ENCODE measurements at places on chromosomes 7 and 10.
A peak's percentile ranks its signal among the peaks of the same experiment; 100 is the strongest.

GRCh38 chr10:12068449-12069269 is at the start of gene DHTKD1:
TSS of gene DHTKD1 (plus strand) at chr10:12068954. CDS start at chr10:12069034, 80 bp downstream.
- DNase-seq, result peak; percentile 81

- no peak for DNase-seq
These were observed 22.7 kb downstream of the SSC4D start for GRCh38 chr7:76386691-76387260.

- DNase-seq, result no peak
These were observed 12.1 kb downstream of the IL15RA start for GRCh38 chr10:5965266-5965665.

- DNase-seq, result no peak
These were observed 45.6 kb downstream of the PDIA4 start for GRCh38 chr7:148982654-148983199.

DNA sequence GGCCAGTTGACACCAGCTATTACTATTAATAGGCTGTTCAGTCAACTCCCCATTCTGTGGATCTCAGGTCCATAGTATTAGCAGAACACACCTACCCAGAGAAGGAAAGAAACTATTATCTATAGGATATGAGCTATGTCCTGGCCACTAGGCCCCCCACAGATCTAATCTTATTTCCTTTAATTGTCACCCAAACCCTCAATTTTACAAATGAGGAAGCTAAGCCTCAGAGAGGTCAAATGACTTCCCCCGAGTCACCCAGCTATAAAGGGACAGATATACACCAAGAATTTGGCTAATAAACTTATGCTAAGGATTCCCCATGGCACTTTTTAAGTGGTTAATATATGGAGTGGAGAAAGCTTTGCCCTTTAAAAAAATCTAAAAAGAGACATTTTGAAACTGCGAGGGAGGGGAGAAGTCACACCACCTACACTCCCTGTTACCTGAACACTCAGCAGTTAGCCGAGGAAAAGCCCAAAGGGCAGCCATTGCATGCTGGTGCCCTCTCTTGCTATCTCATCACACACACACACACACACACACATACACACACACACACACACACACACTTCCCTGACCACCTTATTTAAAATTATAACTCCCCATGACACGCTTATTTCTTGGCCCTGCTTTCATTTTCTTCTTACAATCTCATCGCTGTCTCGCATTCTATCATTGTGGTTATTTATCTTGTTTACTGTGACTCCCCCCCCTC is 157.0 kb upstream of the ADO start:
- DNase-seq, result no peak

DNA sequence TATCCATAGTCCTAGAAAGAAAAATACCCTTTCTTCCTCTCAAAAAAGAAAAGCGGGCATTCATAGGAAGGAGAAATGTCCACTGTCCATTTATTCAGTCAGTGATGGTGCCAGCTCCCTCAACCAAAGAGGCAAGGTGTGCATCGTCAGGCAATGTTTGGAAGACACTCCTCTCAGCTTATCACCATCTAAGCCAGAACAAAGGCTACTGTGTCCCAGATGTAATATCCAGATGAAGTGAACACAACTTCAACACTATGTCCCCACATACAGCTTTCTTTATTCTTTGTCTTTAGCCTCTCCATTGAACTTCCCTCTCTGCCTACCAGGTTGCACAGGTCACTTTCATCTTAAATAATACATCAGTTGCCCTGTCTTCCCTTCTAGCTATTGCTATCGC is 131.4 kb upstream of the RNF32 start:
- no peak for DNase-seq

DNA sequence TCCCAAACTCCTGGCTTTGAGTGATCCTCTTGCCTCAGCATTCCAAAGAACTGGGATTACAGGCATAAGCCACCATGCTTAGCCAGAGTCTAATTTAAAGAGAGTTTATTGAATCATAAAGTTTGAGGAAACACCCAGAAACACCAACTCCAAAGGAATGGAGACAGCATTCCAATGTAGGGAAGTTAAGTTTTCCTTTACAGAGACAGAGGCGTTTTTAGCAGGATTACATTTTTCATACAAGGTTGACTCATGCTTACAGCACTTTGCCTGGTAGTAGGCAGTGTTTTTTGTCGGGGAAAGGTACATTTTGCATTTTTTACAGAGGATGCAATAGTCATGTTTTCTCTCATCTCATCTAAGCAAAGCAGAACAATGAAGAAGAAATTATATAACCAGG is 18.9 kb upstream of the OPN4 start:
- DNase-seq, result no peak

DNA sequence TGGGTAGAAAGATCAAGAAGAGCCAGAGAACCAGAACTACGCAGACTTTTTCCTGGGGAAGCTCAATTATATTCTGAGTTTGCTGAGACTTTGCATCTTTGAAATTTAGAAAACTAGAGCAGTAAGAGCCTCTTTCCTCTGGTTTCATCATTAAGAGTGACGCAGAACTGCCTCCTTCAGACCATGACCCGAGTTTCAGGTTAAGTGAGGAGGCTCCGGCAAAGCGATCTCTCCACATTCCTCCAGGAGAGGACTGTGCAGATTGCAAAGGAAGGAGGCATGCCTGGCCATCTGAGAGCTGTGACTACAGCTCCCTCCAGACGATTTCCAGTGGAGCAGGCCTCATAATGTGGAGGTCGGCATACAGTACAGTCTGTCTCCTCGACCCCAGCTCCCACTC is 115.8 kb upstream of the LANCL2 start:
- DNase-seq, result no peak

DNA sequence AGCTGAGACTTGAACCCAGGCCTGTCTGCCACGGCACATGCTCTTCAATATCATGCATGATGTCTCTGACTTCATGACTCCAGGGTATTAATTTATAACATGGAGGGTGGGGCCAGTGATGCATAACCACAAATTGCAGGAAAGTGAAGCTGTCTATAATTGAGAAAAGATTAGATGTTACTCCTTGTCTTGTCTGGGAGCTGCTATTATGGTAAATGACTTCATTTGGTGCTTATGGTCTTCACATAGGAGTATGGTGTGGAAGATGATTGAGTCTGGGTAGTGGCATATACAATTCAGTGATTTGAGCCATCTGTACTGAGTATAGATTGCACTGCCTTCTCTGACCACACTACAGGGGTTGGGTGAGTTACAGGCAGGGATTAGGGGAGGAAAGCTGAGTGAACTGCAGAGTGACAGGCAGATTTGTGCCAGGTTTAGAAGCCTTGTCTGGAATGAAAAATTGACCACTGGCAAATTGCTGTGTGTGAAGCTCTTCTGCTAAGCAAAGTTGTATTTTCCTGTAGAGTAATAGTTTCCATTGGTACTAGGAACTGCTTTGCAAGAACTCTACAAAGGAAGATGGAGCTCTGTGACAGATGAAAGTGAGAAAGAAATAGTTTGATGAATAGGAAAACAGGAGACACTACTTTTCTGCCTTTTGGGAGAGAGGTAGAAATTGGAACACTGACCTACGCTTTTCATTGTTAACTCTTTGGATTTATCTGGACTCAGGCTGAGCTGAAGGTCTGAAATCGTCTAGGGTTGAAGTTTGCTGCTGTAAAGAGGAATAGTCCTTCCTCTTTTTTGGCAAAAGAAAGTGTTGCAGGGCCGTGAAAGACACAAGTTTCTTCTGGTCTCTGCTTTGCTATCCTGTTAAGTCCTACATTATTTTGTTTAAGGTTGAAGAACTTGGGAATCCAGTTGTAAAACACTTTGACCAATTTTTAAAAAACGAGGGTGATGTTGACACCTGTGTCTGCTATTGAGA is 2.7 kb downstream of the SND1 start:
- no peak for DNase-seq

DNA sequence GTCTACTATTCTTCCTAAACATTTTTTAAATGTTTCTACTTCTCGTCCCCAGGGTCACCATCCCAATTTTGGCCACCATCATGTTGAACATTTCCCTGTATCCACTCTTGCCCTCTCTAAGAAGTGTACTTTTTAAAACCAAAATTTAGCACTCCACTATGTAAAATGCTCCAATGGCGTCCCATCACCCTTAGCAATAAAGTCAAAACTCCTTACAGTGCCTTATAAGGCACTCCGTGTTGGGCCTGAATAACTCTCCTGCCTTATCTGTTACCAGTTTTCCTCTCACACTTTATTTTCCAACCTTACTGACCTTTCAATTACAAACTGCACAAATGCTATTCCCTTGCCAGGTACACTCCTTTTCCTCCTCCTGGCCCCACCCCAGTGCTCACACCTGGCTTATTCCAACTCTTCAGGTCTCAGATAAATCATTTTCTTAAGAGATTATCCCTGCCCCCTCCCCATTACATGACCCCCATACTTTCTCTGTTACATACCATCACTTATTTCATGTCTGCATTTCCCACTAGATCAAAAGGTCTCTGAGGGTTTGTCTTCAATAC is 1.3 kb downstream of the TMEM168 start:
- no peak for DNase-seq

GRCh38 chr10:67520924-67521520 is 175.0 kb downstream of the CTNNA3 start:
- DNase-seq, result no peak

DNA sequence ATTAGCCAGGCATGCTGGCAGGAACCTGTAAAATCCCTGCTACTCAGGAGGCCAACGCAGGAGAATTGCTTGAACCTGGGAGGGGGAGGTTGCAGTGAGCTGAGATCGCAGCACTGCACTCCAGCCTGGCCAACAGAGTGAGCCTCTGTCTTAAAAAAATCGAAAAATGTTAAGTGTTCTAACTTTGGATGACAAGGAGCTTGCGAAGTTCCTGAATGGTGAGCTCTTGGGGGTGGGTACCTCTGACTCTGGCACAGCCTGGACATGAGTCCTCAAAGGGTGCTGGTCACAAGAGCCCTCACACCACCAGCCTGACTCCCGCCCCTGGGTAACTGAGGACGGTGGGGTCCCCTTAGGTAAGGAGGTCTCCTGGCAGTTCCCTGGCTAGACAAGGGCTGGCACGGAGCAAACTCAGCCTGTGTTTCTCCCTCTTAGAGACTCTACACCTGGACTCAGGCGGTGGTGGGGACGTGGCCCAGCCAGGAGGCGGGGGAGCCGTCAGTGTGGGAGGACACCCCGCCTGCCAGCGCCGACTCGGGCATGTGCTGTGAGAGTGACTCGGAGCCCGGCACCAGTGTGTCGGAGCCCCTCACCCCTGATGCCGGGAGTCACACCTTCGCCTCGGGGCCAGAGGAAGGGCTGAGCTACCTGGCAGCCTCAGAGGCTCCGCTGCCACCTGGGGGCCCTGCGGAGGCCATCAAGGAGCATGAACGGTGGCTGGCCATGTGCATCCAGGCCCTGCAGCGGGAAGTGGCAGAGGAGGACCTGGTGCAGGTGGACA is 24.1 kb downstream of the AMZ1 start:
- DNase-seq, result no peak

DNA sequence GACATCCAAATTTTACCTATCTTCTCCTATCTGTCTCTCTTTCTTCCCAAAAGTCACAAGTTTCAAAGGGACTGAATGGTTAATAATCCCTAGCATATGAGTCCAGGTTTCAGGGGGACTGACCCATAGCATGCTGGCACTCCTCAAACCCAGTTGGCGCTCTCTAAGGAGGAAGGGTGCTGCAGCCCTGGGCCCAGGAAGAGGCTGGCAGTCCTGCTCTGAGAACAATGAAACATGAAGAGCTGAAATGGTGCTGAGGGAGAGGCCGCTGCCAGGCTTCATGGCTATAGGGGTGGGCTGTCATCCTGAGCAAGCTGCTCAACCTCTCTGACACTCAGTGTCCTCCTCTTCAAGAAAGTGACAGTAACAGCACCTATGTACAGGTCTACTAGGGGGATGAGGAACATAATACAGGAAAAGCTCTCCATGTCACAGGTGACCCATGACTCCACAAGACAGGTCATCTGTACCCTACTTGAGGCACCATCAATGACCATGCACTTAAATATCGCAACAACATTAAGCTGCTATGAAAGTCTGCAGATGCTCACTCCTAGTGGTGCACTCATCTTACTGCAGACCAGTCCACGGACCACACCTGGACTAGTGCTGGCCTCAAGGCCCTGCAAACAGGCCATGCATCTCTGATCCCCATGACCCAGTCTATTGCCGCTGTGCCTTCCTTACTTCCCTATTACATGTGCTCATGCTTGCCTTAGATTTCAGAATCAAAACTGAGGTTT is 17.0 kb downstream of the COBL start:
- DNase-seq, result no peak

DNA sequence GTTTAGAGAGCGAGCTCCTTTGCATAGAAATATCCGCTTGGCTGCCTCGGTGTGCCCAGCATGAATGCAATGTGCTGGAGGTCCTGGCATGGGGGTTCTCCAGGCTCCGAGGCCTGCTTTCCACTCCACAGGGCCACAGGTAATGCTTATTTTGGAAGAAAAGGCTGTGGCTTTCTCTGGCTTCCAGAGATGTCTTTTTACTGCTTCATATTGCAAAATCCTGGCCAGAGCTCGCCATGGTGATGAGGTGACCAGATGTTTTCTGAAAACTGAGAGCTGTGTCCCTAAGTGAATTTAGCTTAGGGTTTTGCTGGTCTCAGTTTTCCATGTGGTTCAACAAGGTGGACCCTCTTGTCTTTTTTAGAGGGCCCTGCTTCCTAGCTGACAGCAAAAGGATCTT is 65.2 kb downstream of the BMPER start:
- DNase-seq, result no peak

GRCh38 chr7:71270558-71270957 is 138.6 kb downstream of the GALNT17 start:
- no peak for DNase-seq

GRCh38 chr7:17242504-17242903 is 55.9 kb upstream of the AHR start:
- no peak for DNase-seq

GRCh38 chr7:87538052-87538451 is 62.6 kb upstream of the ABCB4 start:
- no peak for DNase-seq

DNA sequence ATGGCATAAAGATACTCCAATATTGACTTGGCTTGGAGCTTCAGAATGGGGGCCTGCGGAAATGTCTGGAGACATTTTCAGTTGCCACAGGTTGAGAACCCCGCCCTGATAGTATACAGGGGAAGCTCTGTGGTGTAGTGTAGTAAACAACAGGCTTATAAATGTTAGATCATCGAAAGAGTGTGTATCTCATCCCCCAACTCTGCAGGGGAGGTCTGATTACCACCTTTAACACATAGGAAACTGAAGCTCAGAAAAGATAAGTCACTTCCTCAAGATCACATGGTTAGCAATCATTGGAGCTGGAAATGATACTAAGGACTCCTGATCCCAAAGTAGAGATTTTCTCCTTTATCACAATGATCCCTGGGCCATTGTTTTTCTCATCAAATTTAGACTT is 144.5 kb upstream of the BMPER start:
- DNase-seq, result no peak

DNA sequence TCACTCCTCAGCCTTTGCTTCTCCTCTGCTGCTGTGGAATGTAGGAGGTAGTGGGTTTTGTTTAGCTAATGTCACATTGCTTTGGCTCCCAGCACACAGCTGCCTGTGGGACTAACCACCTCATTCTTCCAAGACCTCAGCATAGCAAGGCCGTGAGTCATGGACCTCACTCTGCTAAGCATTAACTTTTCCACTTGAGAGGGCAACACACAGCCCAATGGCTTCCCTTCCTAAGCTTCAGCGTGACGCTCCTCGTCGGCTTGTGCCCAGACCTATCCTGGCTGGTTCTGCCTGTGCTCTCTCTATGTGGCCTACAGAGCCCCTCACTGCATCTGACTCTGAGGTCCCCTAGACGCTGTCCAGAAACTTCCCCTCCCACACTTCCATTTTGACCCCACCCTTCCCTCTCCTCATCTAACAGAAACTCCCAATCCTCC is 23.3 kb downstream of the MYOF start:
- no peak for DNase-seq

GRCh38 chr7:150732786-150733481 is 4.3 kb upstream of the GIMAP5 start:
- DNase-seq, result no peak
